ENCODE measurements at places on chromosomes 12 and 14.

DNA sequence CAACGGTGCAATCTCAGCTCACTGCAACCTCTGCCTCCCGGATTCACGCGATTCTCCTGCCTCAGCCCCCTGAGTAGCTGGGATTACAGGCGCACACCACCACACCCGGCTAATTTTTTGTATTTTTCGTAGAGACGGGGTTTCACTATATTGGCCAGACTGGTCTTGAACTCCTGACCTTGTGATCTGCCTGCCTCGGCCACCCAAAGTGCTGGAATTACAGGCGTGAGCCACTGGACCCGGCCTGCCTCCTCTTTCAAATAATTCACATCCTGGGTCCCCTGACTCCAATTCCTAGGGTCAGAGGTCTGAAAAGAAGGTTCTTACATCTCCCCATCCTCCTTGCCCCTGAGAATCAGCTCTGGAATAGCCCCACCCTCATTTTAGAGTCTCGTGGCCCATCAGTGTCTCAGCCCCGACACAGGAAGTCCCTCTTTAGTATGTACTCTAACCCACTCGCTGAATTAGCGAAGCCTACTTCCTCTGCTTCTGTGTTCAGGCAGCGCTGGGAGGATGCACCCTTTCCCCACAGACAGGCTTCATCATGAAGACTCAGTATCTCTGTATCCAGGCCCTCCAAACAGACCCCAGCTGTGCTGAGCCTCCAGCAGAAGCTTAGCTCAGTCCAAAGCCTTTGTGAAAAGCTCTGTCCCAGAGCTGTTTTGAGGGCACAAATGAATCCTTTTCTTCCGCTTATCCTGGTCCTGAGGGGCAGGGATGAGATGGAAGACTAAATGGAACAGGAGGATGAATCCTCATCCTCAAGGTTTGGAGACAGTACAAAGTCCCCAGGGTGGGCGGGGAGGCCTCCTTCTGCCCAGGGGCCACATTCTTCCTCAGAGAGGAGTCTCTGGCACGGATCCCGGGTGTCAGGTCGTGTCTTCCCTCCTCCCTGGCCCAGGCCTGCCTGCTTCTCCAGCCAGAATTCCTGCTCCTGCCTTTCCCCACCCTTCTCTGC, 3.5 kb downstream of the LPAR5 start:
- DNase-seq = peak; percentile 56

DNA sequence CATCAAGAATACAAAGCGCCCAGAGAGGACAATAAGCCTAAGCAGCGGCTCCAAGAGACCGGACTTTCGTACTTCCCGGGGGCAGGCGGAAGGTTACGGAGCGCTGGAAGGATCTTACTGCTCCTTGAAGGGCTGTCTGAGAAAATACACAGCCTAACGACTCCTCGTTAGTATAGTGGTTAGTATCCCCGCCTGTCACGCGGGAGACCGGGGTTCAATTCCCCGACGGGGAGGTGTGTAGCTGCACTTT, 12.1 kb upstream of the TMPO start:
- peak; percentile 80 for DNase-seq

DNA sequence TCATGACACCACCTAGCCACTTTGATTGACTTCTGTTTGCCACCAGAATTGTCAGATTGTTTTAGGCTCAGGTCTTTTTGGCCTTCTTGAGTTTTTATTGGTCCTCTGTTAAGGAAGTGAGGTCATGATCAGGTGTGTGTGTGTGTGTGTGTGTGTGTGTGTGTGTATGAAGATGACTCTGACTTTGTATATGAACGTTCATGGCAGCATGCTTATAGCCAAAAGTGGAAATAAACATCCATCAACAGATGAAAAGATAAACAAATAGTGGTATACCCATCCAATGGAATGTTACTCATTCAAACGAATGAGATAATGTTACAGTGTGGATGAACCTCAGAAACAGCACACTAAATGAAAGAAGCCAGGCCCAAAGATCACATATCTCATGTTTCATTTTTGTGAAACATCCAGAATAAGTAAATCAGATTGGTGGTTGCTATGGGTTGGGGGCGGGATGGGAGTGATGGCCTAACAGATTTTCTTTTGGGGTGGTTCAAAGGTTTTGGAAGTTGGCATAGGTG, 258.6 kb downstream of the KTN1 start:
- no peak for DNase-seq

DNA sequence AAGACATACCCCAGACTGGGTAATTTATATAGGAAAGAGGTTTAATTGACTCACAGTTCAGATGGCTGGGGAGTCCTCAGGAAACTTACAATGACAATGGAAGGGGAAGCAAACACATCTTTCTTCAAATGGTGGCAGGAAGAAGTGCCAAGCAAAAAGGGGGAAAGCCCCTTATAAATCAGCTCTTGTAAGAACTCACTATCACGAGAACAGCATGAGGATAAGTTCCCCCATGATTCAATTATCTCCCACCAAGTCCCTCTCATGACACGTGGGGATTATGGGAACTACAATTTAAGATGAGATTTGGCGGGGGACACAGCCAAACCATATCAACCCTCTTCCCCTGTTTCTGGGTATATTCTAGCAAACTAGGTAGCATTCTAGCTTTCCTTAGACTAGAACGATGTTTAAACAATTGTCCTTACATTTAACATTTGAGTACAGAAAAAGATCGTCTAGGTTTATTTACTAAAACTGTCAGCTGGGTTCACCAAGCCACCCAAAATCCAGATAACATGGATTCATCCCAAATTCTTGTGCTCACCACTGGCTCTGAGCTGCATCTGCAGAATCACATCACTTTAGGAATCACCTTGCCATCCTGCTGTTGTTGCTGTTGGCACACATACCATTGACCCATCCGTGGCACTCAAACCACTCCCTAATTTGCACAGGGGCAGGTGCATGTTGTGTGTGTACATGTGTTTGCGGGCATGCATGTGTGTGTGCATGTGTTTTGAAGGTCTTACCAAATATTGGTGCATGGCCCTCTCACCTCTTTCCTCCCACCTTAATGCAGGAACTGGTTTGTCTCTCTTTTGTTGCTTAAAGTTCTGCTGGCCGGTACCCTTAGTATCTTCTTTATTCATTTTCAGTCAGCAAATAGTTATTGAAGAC, 36.4 kb upstream of the VASH1 start:
- no peak for DNase-seq

DNA sequence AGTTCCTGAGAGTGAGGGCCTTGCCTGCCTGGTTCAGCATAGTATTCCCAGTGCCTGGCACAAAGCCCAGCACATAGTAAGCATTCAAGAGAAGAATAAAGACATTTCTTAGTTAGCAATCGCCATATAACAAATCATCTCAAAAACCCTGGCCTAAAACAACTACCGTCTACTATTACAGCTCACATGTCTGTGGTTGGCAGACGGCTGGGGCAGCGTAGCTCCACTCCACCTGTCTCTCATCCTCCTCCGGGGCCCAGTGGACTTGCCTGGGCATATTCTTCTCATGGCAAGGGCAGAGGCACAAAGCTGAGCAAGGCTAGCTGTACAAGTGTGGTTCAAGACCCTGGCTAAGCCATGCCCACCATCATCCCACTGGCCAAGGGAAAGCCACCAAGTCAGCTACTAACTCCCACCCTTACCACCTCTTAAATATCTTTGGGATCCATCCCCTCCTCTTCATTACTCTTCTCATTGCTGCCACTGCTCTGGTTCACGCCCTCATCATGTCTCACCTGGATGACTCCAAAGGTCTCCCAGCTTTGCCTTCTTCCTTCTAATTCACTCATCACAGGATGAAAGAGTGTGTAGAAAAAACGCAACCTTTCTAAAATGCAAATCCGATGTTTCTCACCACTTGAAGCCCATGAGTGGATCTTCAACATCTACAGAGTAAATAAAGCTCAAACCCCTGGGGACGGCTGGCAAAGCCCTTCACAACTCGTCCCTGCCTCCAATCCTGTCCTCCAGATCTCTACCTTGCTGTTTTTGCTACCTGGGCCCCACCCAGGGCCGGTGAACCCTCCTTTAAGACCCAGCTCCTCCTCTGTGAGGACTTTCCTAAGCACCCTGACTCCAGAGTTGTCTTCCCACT, 10.4 kb downstream of the TMEM229B start:
- no peak for DNase-seq

DNA sequence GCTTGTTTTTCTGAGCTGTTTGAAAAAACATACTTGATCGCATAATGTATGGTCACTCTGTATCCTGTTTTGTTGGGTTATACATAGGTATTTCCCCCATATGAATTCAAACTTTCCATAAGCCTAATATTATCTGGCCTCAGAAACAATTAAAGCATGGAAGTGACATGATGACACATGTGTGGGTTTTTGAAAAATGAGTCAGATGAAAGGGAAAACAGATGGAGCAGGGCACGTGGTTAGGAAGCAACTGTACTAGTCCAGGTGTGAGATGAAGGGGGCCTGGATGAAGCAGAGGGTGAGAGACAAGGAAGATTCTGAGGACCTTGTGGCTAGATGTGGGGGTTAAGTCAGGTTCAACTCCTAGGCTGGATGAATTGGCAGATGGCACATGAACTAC, 92.7 kb upstream of the DNM1L start:
- DNase-seq = no peak

DNA sequence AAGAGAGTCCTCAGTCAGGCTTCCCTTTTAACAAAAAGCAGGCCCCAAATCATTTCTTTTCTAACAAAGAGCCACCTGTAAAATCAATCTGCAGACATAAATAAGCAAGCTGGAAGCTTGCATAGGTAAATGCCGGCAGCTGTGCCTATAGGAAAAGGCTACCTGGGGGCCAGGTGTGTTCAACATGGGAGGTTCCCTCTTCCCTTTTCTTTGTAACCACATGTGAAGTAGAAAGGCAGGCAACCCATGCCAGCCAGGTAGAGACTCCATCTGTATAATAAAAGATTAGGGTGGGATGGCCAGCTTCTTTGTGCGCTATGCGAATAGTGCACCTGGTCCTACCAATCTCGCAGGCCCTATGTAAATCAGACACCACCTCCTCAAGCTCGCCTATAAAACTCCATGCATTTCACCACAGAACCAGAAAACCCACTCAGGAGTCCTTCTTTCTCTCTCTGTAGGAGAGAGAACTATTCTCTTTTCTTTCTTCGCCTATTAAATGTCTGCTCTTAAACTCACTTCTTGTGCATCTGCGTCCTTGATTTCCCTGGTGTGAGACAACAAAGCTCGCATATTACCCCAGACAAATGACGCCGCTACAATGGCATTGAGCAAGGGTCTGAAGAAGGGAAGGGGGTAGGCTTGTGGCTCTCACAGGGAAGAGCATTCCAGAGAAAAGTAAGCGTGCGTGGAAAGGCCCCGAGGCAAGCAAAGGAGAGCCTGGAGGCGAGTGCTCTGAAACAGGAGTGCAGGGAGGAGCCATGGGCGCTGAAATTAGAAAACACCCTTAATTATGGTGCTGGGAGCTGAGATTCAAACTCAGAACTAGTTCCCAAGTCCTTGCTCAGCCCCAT, 67.2 kb downstream of the TTC9 start:
- DNase-seq = no peak

DNA sequence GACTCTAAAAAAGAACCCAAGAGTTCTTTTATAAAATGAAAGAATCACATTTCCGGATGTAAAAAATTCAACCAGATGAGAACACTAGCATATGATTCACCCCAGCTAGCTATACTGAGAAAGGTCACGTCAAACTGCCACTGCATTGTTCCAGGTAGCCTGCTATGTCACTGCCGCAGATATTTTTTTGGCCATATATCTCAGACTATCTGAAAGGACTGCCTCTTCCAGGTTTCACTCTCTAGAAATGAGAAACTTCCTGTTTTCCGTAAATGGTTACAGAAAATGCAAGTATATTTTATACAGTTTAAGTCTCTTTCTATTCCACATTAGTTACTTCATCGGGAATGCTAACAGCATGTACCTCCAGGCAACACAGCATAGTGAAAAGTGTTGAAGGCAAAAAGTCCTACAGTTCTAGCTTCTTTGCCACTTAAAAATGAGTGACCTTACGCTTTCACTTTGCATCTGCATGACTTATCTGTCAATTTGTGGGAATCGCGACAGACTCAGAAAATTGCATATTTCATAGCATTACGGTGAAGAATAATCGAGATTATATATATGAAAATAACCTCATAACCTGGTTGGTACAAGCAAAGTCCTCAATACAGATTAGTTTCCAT, 105.2 kb downstream of the MED13L start:
- no peak for DNase-seq

- no peak for DNase-seq
Observed at GRCh38 chr12:113990250-113991223, 24.4 kb upstream of the RBM19 start.

DNA sequence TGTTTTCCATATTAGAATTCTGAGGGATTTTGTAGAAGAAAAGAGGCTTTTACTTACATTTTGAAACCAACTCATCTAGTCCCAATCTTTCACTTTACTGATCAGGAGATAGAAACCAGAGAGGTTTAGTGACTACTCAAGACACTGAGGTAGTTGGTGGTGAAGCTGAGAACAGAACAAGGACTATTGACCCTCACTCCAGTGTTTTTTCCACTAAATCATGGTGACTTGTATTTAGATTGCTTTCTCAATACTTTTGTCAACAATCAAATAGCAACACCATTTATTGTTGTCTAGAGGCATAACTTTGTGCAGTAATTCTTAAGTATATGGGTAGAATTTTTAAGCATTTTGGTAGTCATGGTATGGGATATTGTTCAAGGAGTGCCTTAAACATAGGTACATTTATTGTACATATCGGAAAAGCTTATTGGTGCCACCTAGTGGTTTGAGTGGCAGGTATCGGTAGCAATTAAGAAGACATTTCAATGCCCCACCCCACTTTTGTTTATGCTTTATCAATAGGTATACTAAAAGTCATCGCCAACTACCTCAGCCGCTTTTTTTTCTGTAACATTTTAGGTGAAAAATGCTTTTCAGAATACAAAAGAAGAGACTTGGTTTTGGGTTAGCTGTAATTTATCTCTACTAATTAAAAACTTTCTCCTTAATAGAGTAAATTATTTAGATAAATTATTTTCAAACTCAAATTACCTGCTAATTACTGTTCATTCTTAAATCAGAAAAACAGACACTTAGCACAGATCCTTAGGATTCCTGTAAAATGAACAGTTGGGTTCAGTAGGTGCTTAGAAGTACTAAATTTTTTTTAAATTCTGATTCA, 47.3 kb upstream of the PAWR start:
- no peak for DNase-seq

- no peak for DNase-seq
Observed at GRCh38 chr12:94749455-94749854, 99.1 kb upstream of the TMCC3 start.

DNA sequence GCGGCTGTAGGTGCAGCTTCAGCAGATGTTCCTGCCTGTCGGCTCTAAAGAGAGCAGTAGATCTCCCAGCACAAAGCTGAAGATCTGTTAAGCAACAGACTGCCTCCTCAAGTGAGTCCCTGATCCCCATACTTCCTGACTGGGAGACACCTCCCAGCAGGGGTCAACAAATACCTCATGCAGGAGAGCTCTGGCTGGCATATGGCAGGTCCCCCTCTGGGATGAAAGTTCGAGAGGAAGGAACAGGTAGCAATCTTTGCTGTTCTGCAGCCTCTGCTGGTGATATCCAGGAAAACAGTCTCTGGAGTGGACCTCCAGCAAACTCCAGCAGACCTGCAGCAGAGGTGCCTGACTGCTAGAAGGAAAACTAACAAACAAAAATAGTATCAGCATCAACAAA, 337.1 kb upstream of the USP15 start:
- no peak for DNase-seq

GRCh38 chr14:77026930-77027537, 1.5 kb downstream of the IRF2BPL start:
- peak; percentile 80 for DNase-seq
